ENCODE measurements at places on chromosomes 1 and 21.

GRCh38 chr21:15444118-15444960 lies 285.4 kb upstream of the USP25 start:
- DNase-seq = no peak

DNA sequence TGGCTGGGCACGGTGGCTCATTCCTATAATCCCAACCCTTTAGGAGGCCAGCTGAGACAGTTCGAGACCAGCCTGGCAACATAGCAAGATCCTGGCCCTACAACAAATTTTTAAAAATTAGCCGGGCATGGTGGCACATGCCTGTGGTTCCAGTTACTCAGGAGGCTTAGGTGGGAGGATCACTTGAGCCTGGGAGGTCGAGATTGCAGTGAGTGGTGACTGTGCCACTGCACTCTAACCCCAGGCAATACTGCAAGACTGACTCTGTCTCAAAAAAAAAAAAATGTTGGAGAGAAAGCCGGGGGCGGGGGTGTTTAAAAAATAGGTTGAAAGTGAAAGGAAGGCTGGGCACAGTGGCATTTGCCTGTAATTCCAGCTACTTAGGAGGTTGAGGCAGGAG lies 16.5 kb downstream of the CLDN19 start:
- no peak for DNase-seq

GRCh38 chr1:40745176-40745575 lies 38.4 kb upstream of the KCNQ4 start:
- DNase-seq = no peak

- DNase-seq = no peak
Measured at GRCh38 chr1:234941321-234942011, 187.2 kb downstream of the TOMM20 start.

GRCh38 chr21:41643246-41643966 lies 123.4 kb downstream of the RIPK4 start:
- DNase-seq = no peak

DNA sequence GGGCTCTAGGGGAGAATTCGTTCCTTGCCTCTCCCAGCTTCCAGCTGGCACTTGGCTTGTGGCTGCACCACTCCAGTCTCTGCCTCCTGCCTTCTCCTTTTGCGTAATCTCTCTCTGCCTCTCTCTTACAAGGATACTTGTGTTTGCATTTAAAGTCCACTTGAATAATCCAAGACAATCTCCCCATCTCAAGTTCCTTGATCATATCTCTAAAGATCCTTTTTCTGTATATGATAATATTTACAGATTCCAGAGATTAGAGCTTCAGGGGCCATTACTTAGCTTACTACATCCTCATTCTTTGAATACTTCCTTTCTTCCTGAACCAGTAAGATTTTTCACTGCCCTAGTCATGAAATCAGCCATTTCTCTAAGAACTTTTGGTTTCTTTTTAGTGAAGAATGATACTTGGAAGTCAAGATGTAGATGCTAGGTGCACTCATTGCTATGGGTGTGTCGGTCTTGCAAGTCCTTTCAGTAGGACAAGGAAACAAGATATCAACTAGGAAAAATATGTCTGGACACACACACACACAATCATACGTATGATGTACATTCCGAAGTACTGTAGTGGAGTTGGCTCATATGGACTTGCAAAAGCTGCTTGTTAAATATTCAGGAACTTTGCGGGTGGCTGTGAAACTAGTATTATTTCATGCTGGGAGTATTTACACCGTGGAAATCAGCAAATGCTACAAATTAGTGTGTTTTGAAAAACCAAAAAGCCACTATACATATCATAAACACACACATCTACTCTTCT lies 20.8 kb upstream of the RLF start:
- no peak for DNase-seq

GRCh38 chr1:55781944-55782482 lies 566.8 kb upstream of the USP24 start:
- DNase-seq = no peak

GRCh38 chr1:205319081-205320018 lies 2.2 kb downstream of the NUAK2 start:
- DNase-seq = no peak

GRCh38 chr1:15299179-15299578 lies 52.2 kb downstream of the FHAD1 start:
- no peak for DNase-seq

DNA sequence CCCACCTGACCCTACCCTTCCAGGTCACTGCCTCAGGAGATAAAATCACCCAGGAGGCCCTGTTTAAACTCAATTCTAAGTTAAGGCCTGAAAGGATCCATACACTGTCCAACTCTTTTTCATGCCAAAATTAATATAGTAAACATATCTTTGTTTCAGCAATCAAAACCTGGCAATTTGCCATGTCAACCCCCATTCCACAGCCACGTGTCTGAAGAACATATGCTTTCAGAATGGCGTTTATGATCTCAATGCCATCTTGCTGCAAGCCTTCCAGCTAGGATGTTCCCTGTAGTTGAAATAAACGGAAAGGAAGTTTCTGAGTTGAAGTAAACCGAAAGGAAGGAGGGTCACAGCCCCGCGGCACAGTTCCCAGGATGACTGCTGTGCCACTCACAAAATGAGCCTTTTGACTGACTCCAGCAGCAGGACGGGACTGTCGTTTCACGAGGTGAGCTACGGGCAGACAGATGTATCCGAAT lies 472.0 kb downstream of the SMYD3 start:
- DNase-seq = no peak

DNA sequence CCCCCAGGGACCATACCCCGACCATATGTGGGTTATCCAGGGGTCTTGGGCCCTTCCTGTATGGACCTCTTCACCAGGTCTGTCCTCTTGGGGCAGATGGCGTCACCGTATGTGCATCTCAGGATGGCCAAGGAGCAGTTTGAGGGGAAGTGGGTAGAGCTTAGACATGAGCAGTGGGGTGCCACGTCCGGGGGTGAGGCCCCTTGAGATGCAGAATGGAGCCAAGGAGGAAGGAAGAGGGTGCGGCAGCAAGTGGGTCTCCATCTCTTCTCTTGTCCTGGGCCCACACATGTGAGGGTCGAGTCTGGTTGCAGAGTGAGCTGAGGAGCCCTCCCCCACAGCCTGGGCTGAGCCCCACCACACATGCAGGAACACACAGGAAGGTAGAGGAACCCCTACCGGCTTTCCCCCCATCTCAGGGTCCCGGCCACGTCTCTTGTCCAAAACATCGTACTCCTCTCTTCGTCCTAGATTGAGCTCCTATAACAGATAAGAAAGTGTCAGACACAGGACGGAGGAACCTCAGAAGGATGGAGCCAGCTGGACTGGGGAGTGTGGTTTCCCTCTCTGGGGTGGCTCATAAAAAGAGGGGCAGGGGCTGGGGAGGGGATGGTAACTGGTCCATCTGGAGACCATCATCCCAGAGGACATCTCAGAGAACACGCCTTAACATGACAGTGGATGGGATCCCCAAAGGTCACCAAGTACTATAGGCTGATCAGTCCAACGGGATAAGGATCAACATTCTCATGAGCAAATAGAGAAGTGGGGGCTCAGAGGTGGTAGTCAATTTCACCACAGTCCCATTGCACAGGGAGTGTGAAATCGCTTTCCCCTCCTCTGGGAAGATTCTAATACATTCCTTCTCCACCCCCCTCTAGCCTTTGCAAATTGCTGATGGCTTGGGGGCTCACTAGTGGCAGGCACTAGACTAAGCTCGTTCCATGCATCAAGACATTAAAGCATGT lies 79.9 kb downstream of the CD247 start:
- DNase-seq = no peak

DNA sequence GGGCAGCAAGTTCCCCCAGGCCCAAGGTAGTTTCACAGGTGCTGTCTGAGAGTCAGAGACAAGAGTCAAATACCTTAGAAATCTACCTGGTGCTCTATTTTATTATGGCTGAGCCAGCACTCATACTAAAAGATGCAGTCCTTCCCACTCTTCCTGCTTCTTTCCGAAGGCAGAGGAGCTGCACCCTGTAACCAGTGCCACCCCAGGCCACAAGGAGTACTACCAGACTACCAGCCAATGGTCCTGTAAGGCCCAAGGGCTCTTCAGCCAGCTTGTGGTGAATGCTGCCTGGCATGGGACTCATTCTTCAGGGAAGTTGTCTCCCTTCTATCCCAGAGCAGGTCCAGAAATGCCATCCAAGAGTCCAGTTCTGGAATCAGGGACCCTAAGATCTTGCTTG lies 203.8 kb upstream of the DUSP10 start:
- DNase-seq = no peak

GRCh38 chr1:17198476-17199258 lies 6.3 kb upstream of the PADI1 start:
- DNase-seq = no peak

DNA sequence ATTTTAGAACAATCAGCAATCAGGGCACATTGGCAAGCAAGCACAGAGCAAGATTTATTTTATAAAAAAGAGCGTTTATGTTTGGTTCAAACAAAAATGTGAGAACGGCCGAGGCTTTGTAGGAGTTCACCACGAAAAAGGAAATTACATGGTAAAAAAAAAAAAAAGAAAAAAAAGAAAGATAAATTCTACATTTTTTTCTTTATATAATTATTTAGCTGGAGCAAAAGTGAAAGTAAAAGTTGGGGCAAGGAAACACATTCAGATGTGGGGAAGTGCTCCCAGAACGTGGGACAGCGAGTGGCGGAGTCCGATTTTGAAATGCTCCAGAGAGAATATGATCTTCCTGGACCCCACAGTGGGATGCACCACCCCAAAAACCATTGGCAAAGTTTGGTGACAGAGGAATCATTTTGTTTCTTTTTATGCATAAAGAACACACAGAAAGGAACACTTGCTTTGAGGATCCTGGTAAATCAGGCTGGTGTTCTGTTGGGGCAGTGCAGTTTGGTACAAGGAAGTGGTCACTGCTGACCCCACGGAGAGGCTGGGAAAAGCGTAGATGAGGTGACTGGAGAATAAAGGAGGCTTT lies 16.3 kb upstream of the ATP5PO start:
- no peak for DNase-seq

DNA sequence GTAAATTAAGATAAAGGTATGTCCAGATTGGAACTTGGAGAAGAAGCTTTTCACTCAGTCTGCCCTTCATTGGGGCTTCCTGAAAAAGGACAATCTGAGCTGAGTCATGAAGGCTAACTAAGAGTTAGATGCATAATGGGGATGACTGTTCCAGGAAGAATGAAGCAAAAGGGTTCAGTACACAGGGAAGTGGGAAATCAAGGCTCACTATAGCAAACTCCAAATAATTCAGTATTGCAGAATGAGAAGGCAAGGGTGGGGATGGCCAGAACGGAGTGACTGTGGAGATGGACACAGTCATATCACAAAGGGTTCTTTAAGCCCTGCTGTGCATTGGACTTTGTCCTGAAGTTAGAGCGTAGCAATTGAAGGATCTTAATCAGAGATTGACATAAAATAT lies 158.3 kb downstream of the FGGY start:
- DNase-seq = no peak

DNA sequence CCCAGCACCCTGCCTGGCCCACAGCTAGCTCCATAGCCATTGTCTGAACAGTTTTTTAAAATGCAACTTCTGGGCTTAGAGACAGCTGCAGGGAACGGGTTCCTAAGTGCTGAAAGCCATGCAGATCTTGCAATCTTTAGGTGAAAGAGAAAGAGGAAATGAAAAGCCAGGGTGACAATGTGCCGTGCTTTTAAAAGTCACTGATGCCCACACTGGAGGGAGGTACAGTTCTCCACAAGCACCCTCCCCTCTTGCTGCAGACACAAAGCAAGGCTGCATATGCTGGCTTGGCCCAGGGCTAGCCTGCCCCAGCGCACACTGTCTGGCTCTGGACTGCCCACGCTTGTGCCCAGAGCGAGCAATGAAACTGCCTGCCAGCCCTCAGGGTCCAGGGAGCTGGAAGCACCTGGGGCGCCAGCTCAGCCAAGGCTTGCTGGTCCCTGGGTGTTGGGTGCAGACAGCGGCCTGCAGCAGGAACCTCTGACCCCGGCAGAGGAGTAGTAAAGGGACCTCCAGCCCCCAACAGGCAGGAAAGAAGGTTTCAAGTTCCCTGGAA lies 70.4 kb downstream of the AJAP1 start:
- DNase-seq = no peak

DNA sequence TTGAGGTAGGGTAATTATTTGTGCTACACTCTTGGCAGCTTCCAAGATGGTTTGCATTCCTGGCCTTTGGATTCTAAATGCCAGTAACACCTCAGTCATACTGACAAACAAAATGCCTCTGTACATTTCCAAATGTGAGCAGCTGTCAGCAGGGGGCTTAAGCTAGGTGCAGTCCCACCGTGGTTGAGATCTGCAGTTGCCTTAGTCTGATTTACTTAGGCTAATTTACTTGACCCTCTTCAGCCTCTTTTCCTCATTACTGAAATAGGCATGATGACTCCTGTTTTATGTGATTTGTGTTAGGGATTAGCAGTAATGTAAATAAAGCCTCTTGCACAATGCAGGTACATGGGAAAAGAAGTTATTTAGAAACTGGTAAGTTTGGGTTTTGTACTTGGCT lies 13.5 kb upstream of the SPATA1 start:
- DNase-seq = no peak

- DNase-seq = no peak
Measured at GRCh38 chr1:39380036-39380435, 111.4 kb upstream of the BMP8A start.

GRCh38 chr1:90839323-90839722 lies 122.2 kb upstream of the BARHL2 start:
- no peak for DNase-seq

DNA sequence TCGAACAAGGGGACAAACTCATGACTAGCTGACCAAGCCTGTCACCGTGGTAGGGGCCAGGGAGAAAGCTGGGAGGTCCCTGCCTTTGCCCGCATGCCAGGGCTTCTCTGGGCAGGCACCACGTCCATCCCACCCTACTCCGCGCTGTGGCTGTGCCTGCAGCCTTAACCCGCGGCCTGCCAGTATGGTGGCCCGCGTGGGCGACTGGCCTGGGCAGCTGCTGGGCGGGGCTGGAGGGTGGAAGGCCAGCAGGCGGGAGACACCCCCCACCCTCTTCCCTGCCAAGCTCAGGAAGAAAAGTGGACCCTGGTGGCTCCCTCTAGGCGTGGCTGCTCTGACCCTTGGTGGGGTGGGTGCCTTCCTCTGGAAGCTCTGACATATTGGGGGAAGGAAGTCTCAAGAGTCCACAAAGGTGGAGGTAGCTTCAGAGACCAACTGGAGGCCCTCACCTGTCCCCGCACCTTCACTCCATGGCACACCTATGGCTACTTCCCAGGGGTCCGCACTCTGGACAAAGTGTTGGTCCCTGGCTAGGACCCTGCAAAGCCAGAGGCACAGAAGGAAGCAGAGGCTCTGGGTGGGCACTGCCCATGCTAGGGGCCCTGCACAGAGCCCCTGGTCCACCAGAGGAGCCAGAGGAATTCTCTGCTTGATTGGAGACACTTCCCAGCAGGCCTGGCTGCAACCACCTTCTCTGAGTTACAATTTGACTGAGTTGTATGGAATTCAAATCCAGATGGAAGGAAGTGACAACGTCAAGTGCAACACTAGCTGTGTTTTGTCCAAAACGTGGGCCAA lies 3.3 kb upstream of the SKI start:
- DNase-seq = no peak

- no peak for DNase-seq
Measured at GRCh38 chr21:37060296-37060695, 12.6 kb downstream of the PIGP start.

GRCh38 chr1:4006676-4007374 lies 106.8 kb upstream of the C1orf174 start:
- no peak for DNase-seq

All from memory B cell (primary cell).